ENCODE measurements at places on chromosomes 11 and 22. TPM values are rescaled to one million over a fixed set of nuclear protein-coding genes. Genes with fewer than 3 reads are reported as not detected.

The SLC22A9 gene
- total RNA-seq: not detected

The OR4D5 gene
- total RNA-seq: not detected

The ART5 gene
- 1.4 TPM for total RNA-seq

The CYB561A3 gene
- total RNA-seq: 12.7 TPM

The GLYATL1 gene
- total RNA-seq: 3.5 TPM

The TYR gene
- total RNA-seq: not detected

The PHF21A gene
- 37.8 TPM for total RNA-seq

The TRIM48 gene
- not detected for total RNA-seq

The FJX1 gene
- 46.4 TPM for total RNA-seq

The MPZL2 gene
- total RNA-seq: 1.2 TPM

The OR51B2 gene
- total RNA-seq: 0.46 TPM

The PGR gene
- 0.46 TPM for total RNA-seq

The NKAPD1 gene
- 39.0 TPM for total RNA-seq

The THY1 gene
- 60.9 TPM for total RNA-seq

The IFITM5 gene
- total RNA-seq: not detected

The ART1 gene
- total RNA-seq: not detected

The KCTD14 gene
- total RNA-seq: 1.8 TPM

The OR5D16 gene
- total RNA-seq: not detected

The TUB gene
- 138 TPM for total RNA-seq

The FXYD2 gene
- total RNA-seq: 1.8 TPM

The PTPN5 gene
- total RNA-seq: 43.4 TPM

The C11orf52 gene
- total RNA-seq: 0.69 TPM

The KLHL35 gene
- total RNA-seq: 23.8 TPM

The OR8D4 gene
- total RNA-seq: 0.23 TPM

The CATSPER1 gene
- not detected for total RNA-seq

The MMP27 gene
- total RNA-seq: not detected

The TRIM49D1 gene
- total RNA-seq: not detected

The SOX10 gene
- total RNA-seq: 6.2 TPM

The DEFB131B gene
- not detected for total RNA-seq

The TMEM151A gene
- 23.5 TPM for total RNA-seq

The TMEM132A gene
- total RNA-seq: 104 TPM

The ATF4 gene
- 99.0 TPM for total RNA-seq

The PYGM gene
- 2.3 TPM for total RNA-seq

The USP2 gene
- total RNA-seq: 2.5 TPM

The ADORA2A gene
- total RNA-seq: 15.7 TPM

The OR52K2 gene
- not detected for total RNA-seq

The RTL10 gene
- total RNA-seq: 17.5 TPM

The MCHR1 gene
- total RNA-seq: 11.5 TPM

The GSTT2B gene
- 4.6 TPM for total RNA-seq

The RAB1B gene
- total RNA-seq: 35.8 TPM

The RBMXL2 gene
- total RNA-seq: not detected

The ADM gene
- 6.9 TPM for total RNA-seq

The TPH1 gene
- 0.69 TPM for total RNA-seq

The BTG4 gene
- not detected for total RNA-seq

The OR52A5 gene
- not detected for total RNA-seq

The VPREB1 gene
- total RNA-seq: not detected

The LRRC74B gene
- 0.46 TPM for total RNA-seq

The VPS51 gene
- 125 TPM for total RNA-seq

The CLMP gene
- total RNA-seq: 42.0 TPM

The ACCSL gene
- not detected for total RNA-seq

The BARX2 gene
- total RNA-seq: 0.23 TPM

The SLC6A5 gene
- 0.23 TPM for total RNA-seq

The MUC2 gene
- not detected for total RNA-seq

The SMIM35 gene
- total RNA-seq: under 0.01 TPM

The STK33 gene
- 22.6 TPM for total RNA-seq

The C2CD2L gene
- 15.5 TPM for total RNA-seq

The OR51A4 gene
- not detected for total RNA-seq

The CYB5R3 gene
- total RNA-seq: 21.2 TPM

The MYRF gene
- 2.8 TPM for total RNA-seq
